ENCODE measurements at places on chromosomes 16 and 17. TPM values are rescaled to one million over a fixed set of nuclear protein-coding genes. Genes with fewer than 3 reads are reported as not detected.
A peak's percentile ranks its signal among the peaks of the same experiment; 100 is the strongest.

USB1 gene
- 7.0 TPM for total RNA-seq

DNA sequence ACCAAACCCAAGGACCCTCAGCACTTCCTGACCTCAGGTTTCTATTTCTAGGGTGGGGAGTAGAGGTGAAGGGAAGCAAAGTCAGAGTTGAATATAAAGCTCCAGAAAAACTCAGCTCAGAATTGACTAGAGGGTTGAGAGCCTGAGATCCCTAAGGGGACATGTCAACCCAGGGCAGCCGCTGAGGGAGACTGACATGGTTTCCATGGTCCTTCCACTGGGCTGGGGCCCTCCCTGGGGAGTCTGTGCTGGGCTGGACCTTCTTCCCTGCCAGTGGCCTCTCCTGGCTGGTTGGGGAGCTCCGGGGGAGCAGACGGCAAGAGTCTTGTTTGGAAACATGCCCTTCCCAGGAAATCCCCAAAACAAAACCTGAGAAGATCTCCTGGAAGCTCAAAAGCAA is 121.3 kb downstream of the METRNL start:
- DNase-seq, result peak; percentile 42

RAB37 gene
- 0.09 TPM for total RNA-seq

ASGR2 gene
- not detected for total RNA-seq

RPGRIP1L gene
- total RNA-seq, result 11.1 TPM

ABCA6 gene
- total RNA-seq, result 192 TPM

PLA2G10 gene
- total RNA-seq, result not detected

CD300H gene
- not detected for total RNA-seq

GRCh38 chr16:86464044-86464443 is 46.3 kb upstream of the FOXF1 start:
- no peak for DNase-seq

RHBDL3 gene
- total RNA-seq, result not detected

GRCh38 chr17:45160447-45161287 is 1.0 kb upstream of the HEXIM2 start:
- peak; percentile 59 for DNase-seq

KRT20 gene
- total RNA-seq, result not detected

DNA sequence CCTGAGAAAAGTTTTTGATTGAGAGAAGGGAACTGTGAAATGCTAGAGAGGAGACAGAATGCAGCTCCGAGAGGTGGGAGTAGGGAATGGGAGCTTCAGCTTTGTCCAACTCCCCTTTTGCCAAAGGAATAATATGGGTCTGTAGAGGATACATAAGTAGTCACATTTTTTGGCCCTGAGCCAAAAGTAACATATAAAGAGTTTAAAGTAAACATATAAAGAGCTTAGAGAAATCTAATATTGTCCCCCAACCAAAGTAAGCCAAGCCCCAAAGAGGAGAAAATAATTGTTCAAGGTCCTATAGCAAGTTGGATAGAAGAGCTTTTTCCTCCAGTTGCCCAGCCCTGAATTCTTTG is 215.1 kb downstream of the TMEM114 start:
- DNase-seq, result no peak

GRCh38 chr17:56718515-56718914 is 115.2 kb downstream of the C17orf67 start:
- no peak for DNase-seq

DNA sequence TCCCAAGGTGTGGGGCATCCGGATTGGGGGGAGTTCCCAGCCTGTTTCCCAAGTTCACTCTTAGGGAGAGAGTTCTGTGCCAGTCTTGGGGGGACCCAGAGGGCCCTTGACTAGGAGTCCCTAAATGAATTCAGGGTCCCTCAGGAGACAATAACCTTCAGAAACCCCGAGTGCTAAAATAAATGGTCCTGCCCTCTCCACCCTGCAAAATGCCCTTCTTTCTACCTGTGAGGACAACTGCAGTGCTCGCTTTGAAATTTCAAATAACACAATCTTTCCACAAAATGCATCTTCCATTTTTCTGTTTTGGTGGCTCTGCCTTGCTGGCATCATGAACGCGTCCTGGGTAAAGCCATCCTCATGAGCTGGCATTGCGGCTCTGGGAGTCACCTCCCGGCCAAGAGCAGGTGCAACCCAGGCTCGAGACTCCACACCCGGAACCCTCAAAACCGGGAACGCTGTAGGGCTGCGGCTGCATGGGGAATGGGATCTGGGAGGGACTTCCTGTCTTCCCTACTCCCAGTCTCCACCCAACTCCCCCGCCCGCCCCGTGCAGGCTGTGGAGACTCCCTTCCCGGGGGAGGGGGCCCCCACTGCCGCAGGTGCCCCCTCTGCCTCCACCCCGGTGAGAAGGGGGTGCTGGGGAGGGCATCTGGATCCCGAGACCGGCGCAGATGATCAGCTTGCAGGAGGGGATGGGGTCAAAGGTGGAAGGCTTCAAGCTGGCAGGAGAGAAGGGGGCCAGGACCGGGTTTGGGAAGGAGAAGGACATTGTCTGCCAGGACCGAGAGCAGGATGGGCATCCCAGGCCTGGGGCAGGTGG is at the start of gene ZNF205:
Gene ZNF205 (plus strand): TSS at position 529 of the 823 bp plus-strand sequence. CDS start 845 bp downstream, outside the sequence.
- peak; percentile 80 for DNase-seq

TMEM132E gene
- under 0.01 TPM for total RNA-seq

PIPOX gene
- total RNA-seq, result 3.0 TPM

- peak; percentile 81 for DNase-seq
Measured at GRCh38 chr16:18983565-18984434, at the start of gene TMC7. TSS of gene TMC7 (plus strand) at chr16:18983934. CDS start at chr16:18984064, 130 bp downstream.

FOXC2 gene
- total RNA-seq, result not detected

- no peak for DNase-seq
Measured at GRCh38 chr16:86371083-86371803, 139.1 kb upstream of the FOXF1 start.

DNA sequence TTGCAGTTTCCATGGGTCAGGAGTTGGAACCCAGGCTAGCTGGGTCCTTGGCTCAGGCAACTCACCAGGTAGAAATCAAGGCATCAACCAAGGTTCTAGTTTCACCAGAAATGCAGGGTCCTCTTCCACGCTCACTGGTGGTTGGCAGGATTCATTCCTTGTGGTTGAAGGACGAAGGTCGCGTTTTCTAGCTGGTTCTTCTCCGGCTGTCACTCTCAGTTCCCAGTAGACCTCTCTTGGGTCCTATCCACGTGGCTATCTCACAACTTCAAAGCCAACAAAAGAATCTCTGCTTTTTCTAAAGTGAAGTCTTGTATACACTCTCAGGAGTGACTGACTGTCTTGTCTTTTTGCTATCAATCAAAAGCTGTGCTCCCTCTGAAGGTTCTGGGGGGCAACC is 146.3 kb upstream of the NOL11 start:
- no peak for DNase-seq
